ENCODE measurements at places on chromosomes 1 and 21. TPM values are rescaled to one million over a fixed set of nuclear protein-coding genes. Genes with fewer than 3 reads are reported as not detected.

PEX14 gene
- total RNA-seq = 19.6 TPM

RGS8 gene
- not detected for total RNA-seq

SELL gene
- total RNA-seq = 110 TPM

TSPAN2 gene
- total RNA-seq = 0.16 TPM

PTPN7 gene
- 329 TPM for total RNA-seq

IL12RB2 gene
- 39.8 TPM for total RNA-seq

REN gene
- total RNA-seq = not detected

DNA sequence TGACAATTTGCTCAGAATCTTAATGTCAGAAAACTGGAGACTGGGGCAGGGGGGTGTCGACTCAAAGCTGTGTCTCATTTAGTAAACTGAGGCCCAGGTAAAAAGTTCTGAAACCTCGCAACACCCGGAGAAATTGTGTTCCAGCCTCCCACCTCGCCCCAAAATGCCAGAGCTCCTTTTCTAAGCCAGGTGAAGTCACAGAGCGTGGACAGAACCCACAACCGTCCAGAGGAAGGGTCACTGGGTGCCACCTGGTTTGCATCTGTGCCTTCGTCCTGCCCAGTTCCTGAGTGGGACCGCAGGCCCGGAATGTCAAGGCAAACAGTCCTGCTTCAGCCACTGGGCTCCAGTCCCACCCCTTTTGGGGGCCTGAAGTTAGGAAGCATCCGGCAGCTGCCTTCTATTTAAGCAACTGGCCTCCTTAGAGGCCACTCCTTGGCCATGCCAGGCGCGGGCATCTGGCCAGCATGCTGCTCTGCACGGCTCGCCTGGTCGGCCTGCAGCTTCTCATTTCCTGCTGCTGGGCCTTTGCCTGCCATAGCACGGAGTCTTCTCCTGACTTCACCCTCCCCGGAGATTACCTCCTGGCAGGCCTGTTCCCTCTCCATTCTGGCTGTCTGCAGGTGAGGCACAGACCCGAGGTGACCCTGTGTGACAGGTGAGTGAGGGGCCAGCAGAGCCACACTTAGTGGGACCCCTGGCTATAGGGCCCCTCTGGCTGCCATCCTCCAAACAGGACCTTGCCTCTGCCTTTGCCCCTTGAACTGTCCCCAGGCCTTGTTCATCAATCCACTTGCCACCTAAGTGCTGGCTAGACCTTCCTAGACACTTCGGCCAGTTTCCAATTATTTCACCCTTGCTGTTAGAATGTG lies at the start of gene TAS1R1:
TAS1R1 (plus strand) TSS at position 401 of the 872 bp plus-strand sequence; CDS start at position 468, 67 bp downstream.
- no peak for DNase-seq

- peak; percentile 75 for DNase-seq
Measured at GRCh38 chr1:182629499-182630096, 25.4 kb upstream of the RGS16 start.

GRCh38 chr1:8239306-8240023 lies 78.4 kb upstream of the SLC45A1 start:
- no peak for DNase-seq

GRCh38 chr21:27024301-27024700 lies 57.4 kb upstream of the ADAMTS5 start:
- no peak for DNase-seq

DNA sequence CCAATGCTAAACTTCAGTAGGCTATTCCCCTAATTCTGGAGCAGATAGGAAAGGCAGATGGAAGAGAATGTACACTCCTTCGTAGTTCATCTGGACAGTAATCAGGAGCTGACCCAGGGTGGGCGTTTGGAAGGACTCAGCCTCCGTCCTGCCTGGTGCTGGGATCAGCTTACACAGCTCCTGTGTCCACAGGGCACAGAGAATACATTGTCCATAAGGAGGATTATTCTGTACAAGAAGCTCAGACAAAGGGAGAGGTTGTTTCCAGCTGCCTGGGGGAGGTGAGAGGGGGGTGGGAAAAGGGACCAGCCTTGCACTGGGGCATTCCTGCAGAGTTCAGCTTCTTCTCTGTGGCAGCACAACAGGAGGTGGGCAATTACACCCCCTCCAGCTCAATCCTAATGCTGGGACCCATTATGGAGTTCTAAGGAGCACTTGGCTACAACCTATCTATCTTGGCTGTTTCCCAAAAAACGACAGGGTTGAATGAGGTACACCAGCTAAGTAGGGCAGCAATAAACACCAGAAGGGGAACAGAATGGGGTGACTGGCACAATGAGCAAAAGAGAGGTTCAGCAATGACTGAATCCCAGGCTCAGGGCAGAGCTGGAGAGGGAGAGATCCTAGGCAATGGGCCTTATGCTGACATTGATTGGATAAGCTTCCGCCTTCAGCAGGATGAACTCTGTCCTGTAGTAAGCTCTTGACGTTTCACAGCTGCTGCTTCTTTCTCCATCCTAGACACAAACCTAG lies 7.4 kb downstream of the MED8 start:
- no peak for DNase-seq

GRCh38 chr1:9782897-9783296 lies 40.9 kb downstream of the CLSTN1 start:
- no peak for DNase-seq

- DNase-seq = no peak
Measured at GRCh38 chr1:8122477-8123407, 96.6 kb upstream of the ERRFI1 start.

DNA sequence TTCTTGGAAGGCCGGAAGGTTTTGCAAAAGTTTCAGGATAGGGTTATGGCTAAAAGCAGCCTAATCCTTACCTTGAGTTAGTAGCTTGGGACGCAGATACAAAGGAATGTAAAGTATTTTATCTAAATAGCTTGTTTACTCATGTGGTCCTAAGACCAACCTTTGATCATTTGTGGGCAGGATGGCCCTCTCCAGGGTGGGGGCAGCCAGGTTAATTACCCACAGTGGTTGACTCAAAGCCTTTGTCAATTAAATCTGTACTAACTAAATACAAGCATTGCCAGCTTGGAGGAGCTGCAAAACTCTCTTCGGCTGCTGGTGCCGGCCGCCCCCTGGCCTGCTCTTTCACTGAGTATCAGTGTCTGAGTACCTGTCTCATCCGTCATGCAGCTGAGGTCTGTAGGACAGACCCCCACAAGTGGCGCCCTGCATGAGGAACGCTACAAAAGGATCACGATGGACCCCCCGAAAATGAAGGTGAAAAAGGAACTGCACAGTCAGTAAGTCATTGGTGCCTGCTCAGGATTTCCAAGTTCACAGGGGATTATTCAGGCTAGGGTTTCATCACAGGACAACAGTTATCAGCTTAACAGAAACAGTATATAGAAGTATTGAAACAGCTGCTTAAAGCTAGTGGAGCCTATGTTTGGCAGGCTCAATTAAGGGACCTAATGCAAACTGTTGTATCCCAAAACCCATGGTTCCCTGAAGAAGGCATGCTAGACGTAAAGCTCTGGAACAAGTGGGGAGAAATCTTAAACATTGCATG lies 212.5 kb upstream of the MAP1LC3C start:
- DNase-seq = no peak

GRCh38 chr1:41560496-41560895 lies 76.0 kb upstream of the EDN2 start:
- no peak for DNase-seq

DNA sequence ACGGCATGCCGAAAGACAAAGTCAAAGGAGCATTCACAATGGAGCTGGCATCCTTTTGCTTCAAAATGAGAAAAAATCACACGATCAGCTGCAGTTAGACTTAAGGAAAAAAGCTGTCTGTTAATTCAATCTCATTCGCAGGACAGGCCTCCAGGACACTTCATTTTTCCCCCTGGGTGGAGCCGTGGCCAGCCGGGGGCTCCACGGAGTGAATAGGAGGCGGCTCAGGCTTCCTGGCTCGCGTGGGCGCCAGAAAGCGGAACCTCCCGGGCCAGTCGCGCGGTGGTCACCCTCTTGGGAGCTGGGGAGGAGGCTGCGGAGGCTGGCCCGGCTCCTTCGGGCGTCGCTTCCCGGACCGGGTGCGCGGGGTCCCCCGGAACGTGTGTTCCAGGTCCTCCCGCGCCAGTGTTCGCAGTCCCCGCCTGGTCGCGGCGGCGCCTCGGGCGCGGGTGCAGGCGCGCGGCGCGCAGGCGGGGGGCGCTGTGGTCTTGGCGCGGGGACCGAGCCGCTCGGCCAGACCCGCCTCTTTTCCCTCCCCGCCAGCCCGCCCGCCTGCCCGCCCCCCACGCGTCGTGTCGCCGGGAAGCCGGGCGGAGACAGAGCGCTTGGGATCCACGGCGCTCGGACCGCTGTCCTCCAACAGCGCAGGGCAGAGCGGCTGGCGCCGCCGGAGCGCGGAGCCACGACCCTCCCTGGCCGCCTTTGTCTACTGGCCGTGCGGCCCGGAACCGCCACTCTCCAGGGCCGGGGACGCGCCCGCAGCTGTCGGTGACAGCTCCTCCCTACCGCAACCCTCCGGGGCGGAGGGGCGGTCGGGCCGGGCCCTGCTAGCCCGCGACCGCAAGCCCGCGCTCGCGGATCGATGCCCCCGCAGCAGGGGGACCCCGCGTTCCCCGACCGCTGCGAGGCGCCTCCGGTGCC lies at the start of gene RHOU:
RHOU (plus strand) TSS at position 599 of the 921 bp plus-strand sequence; CDS start at position 863, 264 bp downstream.
- peak; percentile 75 for DNase-seq

DNA sequence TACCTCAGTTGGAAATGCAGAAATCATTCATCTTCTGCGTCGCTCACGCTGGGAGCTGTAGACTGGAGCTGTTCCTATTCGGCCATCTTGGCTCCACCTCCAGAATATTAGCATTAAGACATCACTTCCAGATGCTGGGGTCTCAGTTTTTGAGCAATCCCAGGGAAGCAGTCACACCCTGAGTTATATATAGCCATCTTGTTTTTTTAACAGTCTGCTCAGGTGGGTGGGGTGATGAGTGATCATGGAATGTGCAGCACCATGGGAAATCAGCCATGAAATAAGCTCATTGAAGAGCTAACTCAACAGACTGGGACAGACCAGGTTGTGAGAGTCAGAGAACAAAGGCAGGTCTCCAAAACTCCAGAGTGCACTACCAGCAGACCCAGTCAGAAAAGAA lies 27.0 kb upstream of the HMGB4 start:
- DNase-seq = no peak

- DNase-seq = no peak
Measured at GRCh38 chr1:227914801-227915563, 32.8 kb downstream of the WNT9A start.

GRCh38 chr1:60893136-60893930 lies 189.0 kb upstream of the NFIA start:
- DNase-seq = no peak

- no peak for DNase-seq
Measured at GRCh38 chr1:169809370-169810095, 14.8 kb upstream of the METTL18 start.

- no peak for DNase-seq
Measured at GRCh38 chr21:36708286-36709029, 9.5 kb downstream of the SIM2 start.

DNA sequence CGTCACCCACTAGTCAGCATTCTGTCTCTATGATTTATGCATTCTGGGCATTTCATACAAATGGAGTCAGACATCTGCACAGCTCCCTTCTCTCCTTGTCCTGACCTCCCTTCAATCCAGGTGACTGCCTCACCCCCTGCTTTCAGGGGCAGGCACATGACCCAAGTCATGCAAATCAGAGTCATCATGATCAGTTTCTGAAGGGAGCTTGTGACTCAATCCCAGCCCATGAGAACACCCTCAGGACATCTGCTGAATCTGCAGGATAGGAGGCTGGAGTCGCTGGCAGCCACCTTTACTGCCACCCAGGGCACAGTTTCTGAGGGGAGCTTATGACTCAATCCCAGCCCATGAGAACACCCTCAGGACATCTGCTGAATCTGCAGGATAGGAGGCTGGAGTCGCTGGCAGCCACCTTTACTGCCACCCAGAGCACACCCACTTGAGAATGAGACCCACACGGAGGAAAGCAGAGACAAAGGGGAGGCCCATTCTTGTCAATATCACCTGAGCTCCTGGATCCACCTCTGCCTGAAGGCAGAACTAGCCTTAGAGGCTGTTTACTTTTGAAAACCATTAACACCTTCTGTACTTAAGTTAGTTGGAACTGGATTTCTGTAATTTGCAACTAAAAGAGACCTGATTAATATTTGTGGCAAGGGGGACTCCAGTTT lies 62.3 kb upstream of the SLC25A33 start:
- DNase-seq = no peak
